CD4-positive, alpha-beta T cell treated with Interleukin-4 for 4 hours (primary cell): ENCODE measurements at places on chromosomes 1 and 21.

DNA sequence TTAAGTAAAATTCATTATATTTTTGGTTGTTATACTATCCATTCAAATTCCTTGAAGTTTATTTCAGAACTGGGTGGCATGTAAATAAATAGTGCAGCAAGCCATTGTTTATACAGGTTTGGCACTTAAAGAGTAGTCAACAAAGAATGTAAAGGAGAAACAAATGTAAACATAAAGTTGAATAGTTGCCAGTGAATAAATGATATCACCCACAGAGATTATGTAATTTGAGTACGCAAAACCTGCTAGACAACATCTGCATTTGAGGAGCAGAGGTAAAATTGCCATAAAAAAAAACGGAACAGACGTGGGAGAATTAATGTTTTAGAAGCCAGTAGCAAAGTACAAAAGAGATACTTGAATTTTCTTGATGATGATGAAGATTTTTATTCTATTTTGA is 111.6 kb downstream of the ADGRL2 start:
- DNase-seq, result no peak

GRCh38 chr1:108000620-108001111 is 35.7 kb upstream of the VAV3 start:
- no peak for DNase-seq

- no peak for DNase-seq
These were observed 70.6 kb downstream of the SKI start for GRCh38 chr1:2298685-2299084.

DNA sequence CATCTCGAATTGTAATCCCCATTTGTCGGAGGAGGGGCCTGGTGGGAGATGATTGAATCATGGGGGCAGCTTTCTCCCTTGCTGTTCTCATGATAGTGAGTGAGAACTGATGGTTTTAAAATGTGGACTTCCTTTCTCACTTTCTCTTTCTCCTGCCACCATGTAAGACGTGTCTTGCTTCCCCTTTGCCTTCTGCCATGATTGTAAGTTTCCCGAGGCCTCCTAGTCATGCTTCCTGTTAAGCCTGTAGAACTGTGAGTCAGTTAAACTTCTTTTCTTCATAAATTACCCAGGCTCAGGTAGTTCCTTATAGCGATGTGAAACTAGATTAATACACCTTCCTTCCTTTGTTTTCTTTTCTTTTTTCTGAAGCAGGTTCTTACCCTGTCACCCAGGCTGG is 13.9 kb downstream of the DNAJC6 start:
- DNase-seq, result no peak

DNA sequence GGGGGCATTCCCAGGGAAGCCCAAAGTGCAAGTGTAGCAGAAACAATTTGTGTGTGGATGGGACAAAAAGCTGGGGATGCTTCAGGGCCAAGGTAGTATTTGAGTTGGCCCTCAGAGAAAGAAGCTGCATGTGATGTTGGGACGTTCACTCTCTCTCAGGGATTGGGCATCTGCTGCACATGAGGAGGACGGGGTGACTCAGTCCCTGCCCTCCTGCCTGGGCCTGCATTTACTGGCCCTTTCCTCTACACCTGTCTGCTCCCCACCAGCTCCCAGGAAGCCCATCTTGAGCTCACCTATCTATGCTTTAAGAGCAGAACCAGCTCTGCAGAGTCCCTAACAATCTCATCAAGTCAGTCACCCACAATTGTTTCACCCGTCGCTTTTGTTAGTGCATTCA is 23.5 kb upstream of the MPZL1 start:
- no peak for DNase-seq

GRCh38 chr1:13749543-13750341 is 49.8 kb downstream of the PRDM2 start:
- peak; percentile 45 for DNase-seq

DNA sequence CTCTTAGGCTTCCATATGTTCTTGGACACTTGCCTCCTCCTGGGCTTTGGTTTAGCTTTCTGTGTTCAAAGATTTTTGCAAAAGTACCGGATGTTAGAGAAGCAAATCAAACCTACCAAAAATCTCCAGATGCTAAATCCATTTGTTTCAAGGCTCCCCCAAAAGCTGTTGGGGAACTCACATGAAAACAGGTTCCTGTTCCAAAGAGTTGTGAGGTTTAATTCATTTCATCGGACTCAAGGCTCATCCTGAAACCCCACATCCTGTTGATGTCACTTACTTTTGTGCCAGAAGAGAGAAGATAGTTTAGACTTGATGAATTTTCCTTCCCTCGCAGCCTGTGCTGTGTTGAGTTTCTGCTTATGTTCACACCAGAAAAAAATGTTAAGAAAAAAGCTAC is 41.7 kb upstream of the RXRG start:
- DNase-seq, result no peak

DNA sequence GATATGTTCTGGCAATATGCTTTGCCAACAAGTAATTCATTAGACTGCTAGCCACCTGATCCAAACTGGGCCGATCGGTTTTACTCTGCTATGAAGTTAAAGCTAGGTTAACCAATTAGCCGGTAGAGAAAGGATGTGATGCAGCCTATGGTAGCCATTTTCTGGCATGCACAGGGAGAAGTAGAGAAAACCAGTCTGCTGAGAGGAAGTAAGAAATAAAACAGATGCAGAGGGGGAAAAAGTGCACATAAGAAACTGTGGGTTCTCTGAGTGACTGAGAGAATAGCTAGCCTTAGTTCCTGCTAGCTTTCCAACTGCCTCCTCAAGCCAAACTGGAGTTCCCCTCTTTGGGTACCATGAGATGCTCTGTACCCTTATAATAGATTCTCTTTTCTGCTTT is 52.8 kb downstream of the ARID4B start:
- peak; percentile 28 for DNase-seq

GRCh38 chr1:58785442-58786058 is 1.7 kb upstream of the JUN start:
- peak; percentile 28 for DNase-seq

- peak; percentile 27 for DNase-seq
These were observed 457 bp downstream of the VAV3 start for GRCh38 chr1:107964336-107965109.

DNA sequence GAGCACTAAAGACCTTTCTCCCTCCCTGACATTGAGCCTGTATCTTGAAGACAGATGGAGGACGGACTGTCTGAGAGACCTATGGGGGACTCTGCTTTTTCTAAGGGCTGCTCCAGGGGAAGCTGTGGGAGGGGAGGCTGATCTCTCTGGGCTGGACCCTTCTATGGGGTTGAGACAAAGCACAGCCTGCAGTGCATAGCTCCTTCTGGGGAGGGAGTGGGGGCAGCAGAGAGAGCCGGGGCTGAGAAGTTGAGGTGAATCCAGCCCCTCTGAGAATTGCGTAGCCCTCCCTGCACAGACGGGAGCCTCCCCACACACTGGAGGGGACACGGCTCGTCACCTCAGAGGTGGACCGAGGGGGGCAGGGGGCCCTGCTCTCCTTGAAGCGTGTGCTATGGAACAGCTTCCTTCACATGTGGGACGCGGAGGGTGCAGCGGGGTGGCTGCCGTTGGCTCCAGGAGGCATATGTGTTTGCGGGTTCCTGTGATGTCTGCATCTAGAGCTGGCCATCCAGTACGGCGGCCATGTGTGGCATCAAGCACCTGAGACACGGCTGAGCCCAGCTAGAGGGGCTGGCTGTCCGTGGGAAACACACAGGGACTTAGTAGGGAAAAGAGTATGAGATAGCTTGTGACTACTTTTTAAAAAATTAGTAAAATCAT is 299.1 kb downstream of the CAMTA1 start:
- no peak for DNase-seq

DNA sequence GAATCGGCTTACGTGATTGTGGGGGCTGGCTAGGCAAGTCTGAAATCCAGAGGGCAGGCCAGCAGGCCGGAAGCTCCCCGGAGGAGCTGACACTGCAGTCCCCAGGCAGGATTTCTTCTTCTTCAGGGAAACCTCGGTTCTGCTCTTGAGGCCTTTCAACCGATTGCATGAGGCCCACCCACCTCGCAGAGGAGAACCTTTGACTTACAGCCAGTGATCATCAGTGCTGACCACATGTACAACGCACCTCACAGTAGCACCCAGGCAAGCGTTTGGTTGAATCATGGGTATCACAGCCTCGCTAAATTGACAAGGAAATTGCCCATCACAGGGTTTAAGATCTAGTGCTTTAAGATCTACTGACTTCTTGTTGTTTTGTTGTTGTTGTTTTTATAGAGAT is 23.6 kb upstream of the GPR157 start:
- DNase-seq, result no peak

- no peak for DNase-seq
These were observed 165.8 kb downstream of the LYPLAL1 start for GRCh38 chr1:219339466-219339865.

DNA sequence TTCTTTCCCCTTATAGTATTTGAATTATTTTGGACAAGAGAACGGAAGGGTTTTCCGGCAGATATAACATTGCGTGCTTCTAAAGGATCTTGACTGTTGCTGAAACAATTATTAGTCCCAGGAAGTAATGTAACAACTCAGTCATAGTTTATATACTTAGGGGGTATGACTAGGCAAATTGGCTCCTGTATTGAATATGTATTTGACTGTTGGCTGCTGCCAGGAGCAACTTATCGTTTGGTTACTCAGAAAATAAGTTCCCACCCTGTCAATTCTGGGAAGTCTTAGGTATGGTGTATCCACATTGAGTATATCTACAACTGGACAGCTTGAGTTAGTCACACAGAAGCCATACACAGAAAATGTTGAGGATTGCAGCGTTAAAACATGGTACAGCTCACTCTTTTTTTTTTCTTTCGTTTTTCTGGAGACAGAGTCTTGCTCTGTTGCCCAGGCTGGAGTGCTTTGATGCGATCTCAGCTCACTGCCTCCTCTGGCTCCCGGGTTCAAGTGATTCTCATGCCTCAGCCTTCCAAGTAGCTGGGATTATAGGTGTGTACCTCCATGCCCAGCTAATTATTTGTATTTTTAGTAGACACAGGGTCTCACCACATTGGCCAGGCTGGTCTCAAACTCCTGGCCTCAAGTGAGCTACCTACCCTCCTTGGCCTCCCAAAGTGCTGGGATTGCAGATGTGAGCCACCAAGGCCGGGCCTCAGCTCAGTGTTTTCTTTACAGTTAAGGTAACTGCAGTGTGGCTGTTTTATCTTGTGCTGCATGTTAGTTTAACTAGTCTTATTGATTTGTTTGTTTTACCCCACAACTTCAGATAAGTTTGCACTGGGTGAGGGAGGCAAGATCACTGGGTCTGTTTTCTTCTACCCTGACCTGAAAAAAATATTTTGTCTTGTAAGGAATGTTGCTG is 10.2 kb downstream of the SMAP2 start:
- DNase-seq, result peak; percentile 47

- no peak for DNase-seq
These were observed 43.0 kb downstream of the WDR4 start for GRCh38 chr21:42836402-42836666.

GRCh38 chr1:1537626-1538250 is 2.7 kb downstream of the TMEM240 start:
- no peak for DNase-seq

GRCh38 chr21:15064576-15065391 is at the start of gene NRIP1:
NRIP1 (minus strand) TSS chr21:15065000; CDS start chr21:14968192, 96,808 bp downstream.
- DNase-seq, result peak; percentile 84

DNA sequence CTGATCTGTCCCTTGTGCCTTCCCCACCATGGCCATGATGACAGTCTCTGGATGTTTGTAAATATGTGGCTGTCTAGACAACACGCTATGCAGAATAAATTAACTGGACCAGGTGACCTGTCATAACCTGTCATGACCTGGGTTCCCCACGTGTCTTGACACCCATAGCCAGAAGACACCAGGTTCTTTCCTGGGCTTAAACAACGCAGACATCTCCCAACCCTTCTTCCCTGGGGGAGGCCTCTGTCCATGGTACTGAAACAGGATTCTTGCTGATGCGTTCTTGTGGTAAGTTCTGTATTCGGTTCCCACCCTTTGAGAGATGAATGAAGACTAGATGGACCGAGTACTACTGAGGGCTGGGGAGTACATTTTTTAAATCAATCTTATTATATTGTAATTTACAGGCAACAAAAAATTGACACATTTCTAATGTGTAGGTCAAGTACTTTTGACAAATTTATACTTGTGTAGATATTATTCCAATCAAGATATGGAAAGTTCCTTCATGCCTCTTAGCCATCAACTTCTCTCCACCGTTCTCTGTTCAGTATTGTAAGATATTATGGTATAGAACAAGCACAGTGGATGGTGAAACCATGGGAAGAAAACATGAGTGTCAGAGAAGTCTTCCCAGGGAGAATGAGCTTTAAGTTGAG is 738.8 kb downstream of the PTPRU start:
- no peak for DNase-seq

DNA sequence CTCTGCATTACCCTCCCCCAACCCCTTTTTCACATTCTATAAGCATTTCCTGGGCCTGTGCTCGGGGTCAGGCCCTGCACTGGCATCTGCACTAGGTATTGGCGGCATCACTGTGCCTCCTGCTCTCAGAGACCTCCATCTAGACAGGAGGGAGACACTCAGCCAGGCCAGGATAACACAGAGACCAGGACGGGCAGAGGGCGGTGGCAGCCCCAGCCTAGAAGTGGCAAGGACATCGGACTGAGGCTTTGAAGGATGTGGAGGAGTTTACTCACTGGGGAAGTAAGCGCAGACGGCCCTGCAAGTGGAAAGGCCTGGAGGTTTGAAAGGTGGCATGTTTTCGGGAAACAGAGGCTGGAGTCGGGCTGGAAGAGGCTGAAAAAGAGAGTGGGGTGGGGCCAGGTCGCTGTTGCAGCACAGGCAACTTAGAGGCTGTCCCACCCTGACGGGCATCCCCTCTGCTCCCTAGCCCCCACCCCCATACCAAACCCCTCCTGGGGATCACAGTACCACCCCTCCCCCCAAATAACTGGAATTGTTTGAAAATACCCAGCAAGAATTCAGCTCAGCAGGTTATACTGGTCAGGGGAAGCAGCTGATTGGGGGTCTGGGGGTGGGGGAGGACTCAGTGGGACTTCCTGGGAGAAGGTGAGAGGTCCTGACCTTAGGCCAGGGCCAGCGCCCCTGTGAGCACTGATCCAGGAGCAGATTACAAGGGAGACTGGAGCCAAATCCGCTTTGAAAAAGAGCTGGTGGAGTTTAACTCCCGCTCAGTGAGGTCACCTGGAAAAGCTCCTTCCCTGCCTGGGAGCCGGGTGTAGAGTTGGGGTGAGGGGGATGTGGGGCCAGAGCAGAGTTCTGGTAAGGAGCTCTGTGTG is 121.8 kb upstream of the WNT4 start:
- no peak for DNase-seq

DNA sequence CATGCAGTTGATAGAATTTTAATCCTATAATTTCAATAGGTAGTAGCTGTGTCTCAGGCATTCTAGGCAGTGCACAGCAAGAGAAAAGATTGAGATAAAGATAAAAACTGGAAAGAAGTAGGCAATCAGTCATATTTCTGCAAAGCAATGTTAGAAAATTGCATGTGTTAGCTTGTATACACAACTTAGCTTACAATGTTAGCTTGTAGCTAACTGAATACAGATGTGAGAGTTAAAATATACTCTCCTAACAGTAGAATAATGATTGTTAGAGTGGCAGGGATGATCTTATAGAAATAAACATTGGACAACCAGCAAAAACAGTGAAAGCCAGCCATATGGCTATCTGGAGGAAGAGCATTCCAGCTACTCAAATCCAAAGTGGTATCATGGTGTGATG is 29.0 kb downstream of the PTPRC start:
- no peak for DNase-seq

GRCh38 chr1:181759481-181759880 is 276.2 kb downstream of the CACNA1E start:
- DNase-seq, result no peak

GRCh38 chr1:165954940-165955339 is 127.5 kb downstream of the UCK2 start:
- DNase-seq, result no peak

GRCh38 chr1:99727575-99728185 is 38.8 kb downstream of the FRRS1 start:
- no peak for DNase-seq

- peak; percentile 21 for DNase-seq
These were observed 277.3 kb upstream of the FMN2 start for GRCh38 chr1:239814306-239814881.

- DNase-seq, result no peak
These were observed 93.8 kb downstream of the CHD1L start for GRCh38 chr1:147336291-147336690.
